Naive thymus-derived CD4-positive, alpha-beta T cell (primary cell): ENCODE measurements at places on chromosomes 11 and 22. TPM values are rescaled to one million over a fixed set of nuclear protein-coding genes. Genes with fewer than 3 reads are reported as not detected.

DNA sequence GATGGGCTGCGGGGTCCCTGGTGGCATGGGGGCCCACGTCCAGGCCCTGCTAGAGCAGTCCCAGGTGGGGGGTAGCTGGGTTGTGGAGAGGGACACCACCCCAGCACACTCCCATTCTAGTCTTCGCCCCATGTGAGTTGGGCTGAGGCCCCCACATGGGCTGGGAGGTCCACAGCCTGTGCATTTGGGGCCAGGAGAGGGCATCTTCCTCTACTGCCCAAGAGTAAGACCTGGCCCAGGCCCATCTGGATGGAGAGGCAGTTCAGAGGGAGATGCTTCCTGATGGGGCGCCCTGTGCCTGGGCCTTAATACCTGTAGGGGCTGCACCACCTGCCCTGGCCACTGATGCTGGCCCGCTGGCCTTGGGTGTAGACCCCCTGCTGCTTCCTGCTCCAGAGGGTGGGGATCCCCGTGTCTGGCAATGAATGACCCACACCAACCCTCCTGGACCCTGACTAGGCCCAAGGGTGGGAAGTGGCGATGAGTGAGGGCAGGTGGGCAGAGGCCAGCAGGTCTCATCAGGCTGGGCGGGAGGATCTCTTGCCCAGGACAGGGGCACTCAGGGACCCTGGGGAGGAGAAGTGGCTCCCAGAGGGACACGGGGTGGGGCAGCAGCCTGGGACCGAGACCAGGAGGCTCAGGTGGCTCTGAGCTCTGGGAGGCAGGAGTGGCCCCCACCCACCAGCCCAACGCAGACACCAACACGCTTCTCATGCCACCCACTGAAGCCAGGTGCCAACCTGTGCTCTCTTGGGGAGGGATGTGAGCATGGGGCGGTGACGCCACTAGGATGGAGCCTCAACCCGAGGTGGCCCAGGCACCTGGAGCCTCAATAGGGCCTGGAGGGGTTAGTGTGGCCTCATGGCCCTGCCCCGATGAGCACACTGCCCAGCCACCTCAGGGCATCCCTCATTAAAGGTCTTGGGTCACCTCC lies 17.4 kb upstream of the GNB1L start:
- peak; percentile 6 for DNase-seq

DNA sequence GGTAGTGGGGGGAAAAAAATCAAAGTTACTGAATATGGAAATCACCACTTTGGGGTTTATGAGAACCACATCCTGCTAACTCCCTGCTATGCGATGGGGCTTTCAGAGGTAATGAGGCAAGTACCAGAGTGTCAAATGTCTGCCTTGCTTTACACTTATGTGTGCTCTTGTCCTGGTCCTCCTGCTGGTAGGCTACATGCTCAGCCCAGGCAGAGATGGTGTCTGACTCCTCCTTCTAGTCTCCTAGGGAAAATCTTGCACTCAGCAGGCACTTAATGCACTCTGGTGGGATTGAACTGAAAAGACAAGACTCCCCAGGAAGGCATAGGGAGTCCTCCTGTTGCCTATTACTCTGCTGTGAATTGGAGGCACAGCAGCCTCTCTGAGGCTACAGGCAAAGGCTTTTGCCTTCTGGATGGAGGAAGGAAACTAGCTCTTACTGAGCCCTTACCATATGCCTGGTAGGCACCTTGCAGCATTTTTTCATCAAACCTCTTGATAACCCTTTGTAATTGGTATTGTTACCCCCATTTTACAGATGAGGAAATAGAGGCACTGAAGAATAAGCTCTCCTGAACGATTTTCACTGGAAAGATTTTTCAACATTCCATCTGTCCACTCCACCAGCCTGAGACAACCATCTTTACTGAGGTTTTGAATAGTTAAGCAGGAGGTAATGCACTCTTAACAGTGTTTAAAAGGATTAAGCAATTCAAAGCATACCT lies 132.1 kb upstream of the PAX6 start:
- no peak for DNase-seq

DNA sequence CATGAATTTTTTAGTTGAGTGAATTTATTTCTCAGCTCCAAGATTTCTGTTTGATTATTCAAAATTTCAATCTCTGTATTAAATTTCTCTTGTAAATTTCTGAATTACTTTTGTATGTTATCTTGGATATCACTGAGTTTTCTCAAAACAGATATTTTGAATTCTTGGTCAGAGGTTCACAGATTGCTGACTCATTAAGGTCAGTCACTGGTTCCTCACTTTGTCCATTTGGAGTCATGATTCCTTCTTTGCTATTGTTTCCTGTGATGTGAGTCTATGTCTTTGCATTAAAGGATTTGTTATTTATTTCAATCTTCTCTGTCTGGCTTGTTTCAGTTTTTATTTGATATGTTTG lies 10.2 kb upstream of the IL17RA start:
- DNase-seq, result no peak

DNA sequence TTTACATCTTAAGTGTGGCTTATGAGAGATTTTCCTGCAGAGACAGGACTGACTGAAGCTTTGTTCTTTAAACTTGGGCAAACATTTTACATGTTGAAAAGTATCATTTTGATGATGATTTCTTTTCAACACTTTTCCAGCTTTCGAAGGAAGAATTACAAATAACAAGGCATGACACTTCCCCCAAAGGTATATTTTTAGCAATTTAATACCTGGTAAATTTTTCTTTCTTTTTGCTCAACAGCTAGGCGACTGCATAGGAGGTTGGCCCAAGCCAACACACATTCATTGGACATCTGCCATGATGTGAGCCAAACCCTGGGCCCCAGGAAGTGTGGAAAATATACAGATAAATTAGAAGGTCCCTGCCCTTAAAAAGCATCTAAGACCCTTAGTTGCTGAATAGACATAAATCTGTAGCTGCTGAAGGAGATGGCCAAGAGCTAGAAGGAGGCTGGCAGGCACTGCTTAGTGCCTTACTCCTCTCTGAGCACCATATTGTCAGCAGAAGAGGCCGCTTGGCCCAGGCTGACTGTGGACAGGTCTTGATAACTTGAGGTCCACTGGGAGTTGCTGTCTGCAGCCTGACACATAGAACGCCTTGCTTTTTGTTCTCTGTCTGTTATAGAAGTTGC lies 53.3 kb upstream of the CD44 start:
- no peak for DNase-seq

The BTG4 gene
- not detected for total RNA-seq
